ENCODE measurements at places on chromosomes 7 and 10.

- DNase-seq, result no peak
Measured at GRCh38 chr7:131889572-131890150, 333.2 kb upstream of the PODXL start.

DNA sequence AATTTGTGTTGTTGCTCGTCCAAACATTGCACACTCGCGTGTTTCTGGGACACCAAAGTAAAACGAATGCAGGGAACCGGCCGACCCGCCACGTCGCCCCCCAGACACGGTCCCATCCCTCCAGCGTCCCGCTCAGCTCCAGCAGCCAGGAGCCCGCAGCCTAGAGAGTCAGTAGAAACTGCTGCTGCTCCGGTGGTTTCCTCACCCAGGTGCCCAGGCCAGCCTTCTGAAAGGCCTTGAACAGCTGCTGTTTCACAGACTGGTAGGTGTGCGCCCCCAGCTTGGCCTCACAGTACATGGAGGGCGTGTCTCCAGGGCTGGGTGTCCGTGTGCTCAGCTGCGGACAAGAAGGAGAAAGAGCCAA lies 126.8 kb downstream of the WDR37 start:
- DNase-seq, result peak; percentile 41

- no peak for DNase-seq
Measured at GRCh38 chr10:58971796-58972491, 204.5 kb upstream of the PHYHIPL start.

GRCh38 chr10:24901686-24902399 lies 50.6 kb downstream of the PRTFDC1 start:
- DNase-seq, result peak; percentile 50

Measured in right cardiac atrium (tissue), 5 donors.